ENCODE measurements at places on chromosomes 5 and 9. TPM values are rescaled to one million over a fixed set of nuclear protein-coding genes. Genes with fewer than 3 reads are reported as not detected.
A peak's percentile ranks its signal among the peaks of the same experiment; 100 is the strongest.

- no peak for DNase-seq
These were observed 17.4 kb upstream of the HMGCR start for GRCh38 chr5:75319638-75320037.

DNA sequence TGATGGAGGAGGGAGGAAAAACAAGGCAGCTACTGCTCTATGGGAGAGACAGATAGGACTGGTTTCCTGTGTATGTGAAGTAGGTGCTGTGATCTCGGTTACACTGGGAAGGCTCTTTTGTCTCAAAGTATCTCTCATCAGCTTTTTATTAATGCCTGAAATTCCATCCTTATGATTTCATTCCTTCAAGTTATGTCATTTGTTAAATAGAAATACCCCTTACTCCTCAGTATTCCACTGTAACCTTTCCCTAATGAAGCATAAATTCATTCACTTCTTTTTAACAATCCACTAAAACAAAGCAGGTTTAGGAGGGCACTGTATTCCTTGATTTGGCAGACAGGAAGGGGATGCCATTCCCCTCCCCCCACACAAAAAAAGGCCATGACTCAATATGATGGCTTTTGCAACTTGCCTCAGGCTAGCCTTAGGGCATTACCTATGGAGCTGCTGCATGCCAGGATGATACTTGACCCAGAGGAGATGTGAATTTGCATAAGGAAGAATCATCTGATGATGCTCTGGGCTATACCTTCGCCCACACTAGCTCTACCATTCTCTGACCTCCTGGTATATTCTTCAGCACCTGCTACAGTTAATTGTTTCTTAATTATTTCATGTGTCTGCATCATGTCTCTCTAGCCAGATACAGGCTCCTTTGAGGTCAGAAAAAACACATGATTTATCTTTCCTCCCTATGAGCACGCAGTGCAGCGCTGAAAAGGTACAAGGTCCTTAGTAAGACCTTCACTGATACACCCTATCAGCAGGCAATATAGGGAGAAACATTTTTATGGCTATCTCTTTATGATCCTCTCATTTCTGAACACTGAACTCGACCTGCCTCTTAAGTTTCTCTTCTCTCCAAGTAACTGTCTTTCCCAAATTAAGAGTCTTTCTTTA, 26.3 kb downstream of the NR3C1 start:
- peak; percentile 75 for DNase-seq

GRCh38 chr9:73583576-73583975, 431.9 kb downstream of the ANXA1 start:
- no peak for DNase-seq

DNA sequence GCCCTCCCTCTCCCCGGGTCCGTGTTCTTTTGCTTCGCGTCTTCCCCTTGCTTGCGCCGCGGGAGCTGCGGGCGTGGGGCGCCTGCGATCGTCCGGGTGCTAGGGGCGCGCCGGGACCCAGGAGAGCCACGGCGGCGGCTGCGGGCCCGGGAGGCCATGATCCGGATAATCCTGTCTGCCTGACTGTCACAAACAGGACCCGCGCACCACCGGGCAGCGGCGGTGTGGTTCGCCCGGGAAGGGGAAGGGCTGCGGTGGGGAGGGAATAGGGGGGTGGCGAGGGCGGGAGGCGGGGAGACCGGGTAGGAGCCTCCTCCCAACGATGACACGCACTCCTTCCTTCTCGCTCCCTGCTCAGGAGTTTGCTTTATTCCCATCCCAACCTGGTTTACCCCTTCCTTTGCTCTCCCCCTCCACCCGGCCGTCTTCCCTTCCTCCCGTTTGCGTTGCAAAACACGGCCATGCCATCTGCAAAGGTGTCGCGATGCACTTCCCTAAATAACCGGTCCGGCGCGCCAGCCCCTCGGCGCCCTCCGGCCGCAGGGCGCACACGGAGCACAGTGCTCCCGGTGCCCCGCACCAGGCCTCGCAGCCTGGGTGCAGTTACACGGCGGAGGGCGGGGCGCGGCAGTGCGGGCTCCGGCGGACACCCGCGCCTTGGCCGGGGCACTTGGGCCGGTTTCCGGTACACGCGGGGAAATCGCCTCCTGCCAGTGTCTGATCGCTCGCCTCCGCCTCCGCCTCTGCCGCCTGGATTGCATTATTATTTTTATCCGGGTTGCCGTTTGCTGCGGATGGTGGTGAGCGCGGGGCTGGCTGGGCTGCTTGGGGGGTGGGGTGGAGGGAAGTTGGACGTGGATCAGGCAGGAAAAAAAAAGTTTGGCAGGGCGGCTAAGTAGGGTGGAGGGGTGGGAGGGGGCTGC, 1.5 kb downstream of the SMARCA2 start:
- no peak for DNase-seq

DNA sequence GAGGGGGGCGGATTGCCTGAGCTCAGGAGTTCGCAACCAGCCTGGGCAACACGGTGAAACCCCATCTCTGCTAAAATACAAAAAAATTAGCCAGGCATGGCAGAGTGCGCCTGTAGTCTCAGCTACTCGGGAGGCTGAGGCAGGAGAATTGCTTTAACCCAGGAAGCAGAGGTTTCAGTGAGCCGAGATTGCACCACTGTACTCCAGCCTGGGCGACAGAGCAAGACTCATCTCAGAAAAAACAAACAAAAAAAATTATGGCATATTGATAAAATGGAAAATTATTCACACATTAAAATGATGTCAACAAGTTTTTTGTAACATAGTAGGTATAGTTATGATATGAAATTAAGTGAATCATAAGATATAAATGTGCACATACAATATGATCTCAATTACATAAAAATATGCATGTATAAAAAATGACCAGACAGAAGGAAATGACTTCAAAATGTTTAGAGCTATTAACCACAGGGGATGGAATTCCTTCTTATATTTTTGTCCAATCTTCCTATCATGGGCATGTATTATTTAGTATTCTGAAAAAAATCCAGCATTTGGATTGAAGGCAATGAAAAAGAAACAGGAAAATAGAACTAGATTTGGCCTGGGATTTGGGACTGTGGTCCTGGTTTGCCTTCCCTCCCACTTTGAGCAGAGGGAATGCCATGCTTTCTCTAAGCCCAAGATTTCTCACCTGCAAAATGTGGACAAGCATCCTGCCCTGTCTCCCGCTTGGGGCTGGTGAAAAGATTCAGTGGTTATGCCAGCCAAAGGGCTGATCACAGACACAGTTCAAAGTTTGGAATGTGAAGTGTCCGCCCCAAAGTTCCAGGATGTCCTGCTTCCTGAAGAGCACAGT, 19.5 kb downstream of the SPAAR start:
- no peak for DNase-seq

DNA sequence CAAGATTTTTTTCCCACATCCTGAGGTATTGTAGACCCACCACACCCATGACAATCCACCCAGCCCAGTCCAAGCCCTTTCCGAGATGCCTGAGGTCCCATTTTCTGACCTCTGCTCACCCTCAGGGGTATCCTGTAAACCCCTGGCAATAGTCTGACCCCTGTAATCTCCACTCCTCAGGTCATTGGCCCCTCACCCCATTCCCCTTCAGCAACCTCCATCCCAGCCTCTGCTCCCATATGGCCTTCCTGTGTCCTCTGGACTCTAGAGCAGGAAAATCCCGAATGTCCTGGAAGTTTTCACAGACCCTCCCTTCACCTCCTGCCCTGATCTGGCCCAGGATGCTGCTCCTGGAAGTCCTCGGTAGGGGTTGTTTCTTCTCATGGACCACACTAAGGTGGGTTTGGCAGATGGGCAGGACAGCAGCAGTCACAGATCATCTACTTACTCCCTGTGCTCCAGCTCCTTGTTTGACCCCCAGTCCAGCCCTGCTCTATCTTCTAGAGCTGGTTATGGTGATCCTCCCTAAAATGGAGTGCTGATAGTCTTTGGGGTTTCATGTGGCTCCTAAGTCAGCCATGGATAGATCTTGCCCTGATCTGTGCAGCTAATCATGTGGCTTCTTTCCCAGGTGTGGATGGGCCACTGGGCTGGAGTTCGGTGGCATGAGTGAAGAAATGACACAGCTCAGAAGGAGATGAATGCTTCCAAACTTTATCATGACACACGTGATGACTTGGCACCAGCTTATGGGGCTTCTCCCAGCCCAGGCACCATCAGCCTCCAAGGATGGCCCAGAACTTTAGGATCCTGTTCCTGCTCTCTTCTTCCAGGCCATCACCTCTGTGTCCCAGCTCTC, 12.0 kb upstream of the ACSL6 start:
- DNase-seq: no peak

GRCh38 chr9:93112116-93112863, 16.3 kb downstream of the CARD19 start:
- DNase-seq: no peak

DNA sequence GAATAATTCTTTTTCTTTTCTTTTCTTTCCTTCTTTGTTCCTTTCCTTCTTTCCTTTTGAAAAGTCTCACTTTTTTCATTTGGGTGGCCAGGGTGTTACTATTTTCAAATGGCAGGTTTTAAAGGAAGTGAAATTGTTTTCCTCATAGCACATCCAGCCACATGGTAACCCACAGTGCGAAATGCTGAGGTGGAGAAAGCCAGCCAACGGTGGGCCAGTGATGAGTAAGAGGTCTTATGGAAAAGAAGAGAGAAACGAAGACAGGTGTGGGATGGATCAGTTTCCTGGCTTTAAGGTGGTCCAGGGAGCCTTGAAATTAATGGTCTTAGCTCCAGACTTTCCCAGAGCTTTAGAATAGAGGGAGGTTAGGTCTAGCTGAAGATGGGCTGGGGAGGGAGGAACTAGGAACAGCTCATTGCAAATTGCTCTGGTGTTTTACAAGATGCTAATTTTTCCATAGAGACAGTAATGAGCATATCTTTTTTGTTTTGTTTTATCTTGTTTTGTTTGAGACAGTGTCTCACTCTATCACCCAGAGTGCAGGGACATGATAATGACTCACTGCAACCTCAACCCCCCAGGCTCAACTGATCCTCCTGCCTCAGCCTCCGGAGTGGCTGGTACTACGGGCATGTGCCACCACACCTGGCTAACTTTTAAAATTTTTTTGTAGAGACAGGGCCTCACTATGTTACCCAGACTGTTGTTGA, 17.8 kb downstream of the ITK start:
- no peak for DNase-seq

- DNase-seq: no peak
These were observed 60.7 kb downstream of the MED27 start for GRCh38 chr9:132018957-132019405.

DNA sequence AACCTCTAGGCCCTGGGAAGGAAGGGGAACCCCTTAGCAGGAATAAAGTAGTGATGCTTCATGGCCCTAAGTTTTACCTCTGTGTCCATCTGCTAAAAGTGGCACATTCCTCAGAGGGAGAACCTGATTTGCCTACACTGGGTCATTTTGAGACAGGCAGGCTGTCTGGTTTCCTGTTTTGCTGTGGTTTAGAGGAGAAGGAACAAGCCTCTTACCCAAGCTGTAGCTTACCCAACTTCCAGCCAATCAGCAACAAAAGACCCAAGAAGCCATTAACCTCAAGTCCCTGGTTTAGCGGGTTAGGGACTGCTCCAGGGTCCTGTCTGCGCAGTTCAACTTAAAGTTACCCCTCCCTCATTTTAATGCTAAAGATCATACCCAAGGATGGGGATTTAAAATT, 411.0 kb downstream of the MAT2B start:
- no peak for DNase-seq

- DNase-seq: no peak
These were observed 448.0 kb downstream of the KDM4C start for GRCh38 chr9:7205806-7206205.

GRCh38 chr9:128124451-128124850, 3.1 kb downstream of the PTGES2 start:
- DNase-seq: no peak

GRCh38 chr9:123834218-123834888, 95.6 kb downstream of the DENND1A start:
- DNase-seq: no peak

DNA sequence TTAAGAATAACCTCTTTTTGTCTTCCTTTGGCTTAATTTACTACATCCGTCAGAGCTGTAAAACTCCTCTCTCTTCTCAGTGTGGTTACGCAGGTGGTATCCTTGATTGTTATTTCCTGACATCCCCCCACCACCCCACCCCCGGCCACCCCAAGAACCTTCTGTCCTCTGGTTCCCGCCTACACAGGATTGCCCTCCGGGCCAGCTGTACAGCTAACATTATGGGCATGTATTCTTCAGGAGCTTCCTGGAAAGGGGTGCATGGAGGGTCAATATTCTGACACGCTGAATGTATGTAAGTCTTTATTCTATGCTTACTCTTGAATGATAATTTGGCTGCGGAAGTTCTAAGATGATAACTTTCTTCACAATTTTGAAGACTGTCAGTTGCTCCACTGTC, 13.0 kb upstream of the ANP32B start:
- no peak for DNase-seq

GRCh38 chr9:135718616-135719015, 16.6 kb downstream of the KCNT1 start:
- DNase-seq: no peak

GRCh38 chr9:16616686-16617085, 253.8 kb downstream of the BNC2 start:
- DNase-seq: no peak

DNA sequence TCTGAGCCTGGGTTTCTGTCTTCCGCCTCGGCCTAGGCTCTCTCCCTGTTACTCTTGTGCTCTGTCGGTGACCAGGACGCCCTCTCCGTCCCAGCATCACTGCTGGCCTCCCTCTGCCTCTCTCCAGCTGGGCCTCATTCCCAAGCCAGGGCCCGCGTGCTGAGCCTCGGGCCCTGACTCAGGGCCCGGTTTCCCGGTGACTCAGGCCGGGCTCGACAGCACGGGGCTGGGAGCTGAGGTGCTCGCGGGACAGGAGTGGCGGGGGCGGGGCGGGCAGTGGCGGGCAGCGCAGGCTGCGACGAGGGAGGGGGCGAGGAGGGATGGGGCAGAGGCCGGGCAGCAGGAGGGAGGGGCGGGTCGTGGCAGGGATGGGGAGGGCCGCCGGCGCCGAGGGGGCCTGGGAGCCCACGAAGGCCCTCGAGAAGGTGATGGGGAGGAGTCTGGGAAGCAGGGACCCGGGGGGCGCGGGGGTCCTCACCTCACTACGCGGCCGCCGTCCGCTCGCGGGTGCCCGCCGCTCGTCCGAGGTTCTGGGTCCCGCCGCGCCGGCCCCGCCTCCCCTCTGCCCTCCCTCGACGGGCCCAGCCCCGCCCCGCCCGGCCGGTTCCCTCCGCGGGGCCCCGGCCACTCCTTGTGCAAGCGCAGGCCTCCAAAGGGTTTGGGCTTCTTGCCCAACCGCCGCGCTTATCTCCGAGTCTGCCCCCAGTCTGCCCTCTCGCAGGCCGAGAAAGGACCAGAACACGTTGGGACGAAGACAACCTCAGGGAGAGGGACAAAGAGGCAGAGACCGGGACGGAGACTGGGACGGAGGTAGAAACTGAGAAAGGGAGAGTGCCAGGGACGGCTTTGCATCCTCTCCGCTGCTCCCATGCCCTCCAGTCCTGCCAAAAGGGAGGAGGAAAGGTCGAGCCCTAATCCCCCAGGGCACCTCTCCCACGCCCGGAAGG, at the start of gene ARAP3:
ARAP3 (minus strand) TSS at position 536 of the 947 bp plus-strand sequence. CDS start 1,744 bp downstream, outside the sequence.
- DNase-seq: peak; percentile 84

PCDHA1 gene
- total RNA-seq: not detected

MSMP gene
- not detected for total RNA-seq

PCDHGA6 gene
- 0.17 TPM for total RNA-seq

SPINK1 gene
- total RNA-seq: not detected

GLDC gene
- 1.5 TPM for total RNA-seq

TAF11L10 gene
- total RNA-seq: not detected

NUDT12 gene
- total RNA-seq: 13.3 TPM

PCDHGA2 gene
- 0.13 TPM for total RNA-seq

OBP2B gene
- not detected for total RNA-seq

EXOSC3 gene
- 40.7 TPM for total RNA-seq

Data from PC-9 (cell line).